Activated CD8-positive, alpha-beta memory T cell treated with anti-CD3 and anti-CD28 coated beads, Interleukin-2, amount 10 ng/mL, durations not matched to agents 7 days and 5 days (primary cell): ENCODE measurements at places on chromosomes 4 and X.

- H3K27me3 ChIP-seq = peaks cover 3% of the 10 kb centered on the region
- H3K4me3 ChIP-seq = no peak overlapping the region
- no peaks in the 10 kb centered on the region for H3K36me3 ChIP-seq
Measured at GRCh38 chrX:46831765-46832327, 5.0 kb upstream of the RP2 start.

GRCh38 chrX:112223391-112223790, 140.8 kb upstream of the TRPC5 start:
- no peaks in the 10 kb centered on the region for H3K36me3 ChIP-seq
- no peaks in the 10 kb centered on the region for H3K4me1 ChIP-seq
- no peak overlapping the region for H3K27ac ChIP-seq
- H3K4me3 ChIP-seq = no peak overlapping the region
- no peak for DNase-seq

DNA sequence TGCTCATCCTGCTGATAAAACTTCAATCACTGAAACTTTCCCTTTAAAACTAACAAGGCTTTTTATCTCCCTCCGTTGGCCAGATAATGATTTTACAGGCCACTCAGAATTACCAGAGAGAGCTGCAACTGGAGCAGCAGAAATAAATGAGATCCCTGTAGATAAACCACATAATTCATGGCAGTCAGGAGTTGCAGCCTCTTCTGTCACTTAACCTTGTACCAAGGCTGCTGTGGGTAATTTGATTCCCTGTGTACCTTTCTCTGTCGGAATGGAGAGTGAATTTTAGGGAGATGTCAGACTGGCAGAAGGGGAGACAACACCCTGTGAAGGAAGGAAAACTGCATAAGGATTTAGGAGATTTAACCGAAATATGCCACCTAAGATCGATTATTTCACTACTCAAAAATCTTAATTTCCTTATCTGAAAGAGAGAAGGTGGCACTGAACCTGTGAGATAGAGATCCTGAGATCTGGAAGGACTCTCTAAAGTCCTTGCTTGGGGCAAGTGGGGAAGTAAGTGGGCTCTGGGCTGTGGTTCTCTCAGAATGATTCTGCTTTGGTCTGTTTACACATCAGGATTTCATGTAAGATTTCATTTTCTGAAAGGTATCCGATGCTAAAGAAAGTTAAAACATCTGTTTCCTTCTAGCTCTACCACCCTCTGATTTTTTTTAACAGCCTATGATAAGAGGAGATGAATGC, 14.3 kb upstream of the TSPAN5 start:
- H3K36me3 ChIP-seq = peaks cover 4% of the 10 kb centered on the region
- H3K4me1 ChIP-seq = peaks cover 14% of the 10 kb centered on the region
- no peak overlapping the region for H3K4me3 ChIP-seq
- DNase-seq = no peak

- H3K27ac ChIP-seq = no peak overlapping the region
- DNase-seq = no peak
- H3K36me3 ChIP-seq = no peaks in the 10 kb centered on the region
- peaks cover 2% of the 10 kb centered on the region for H3K4me1 ChIP-seq
- H3K27me3 ChIP-seq = no peaks in the 10 kb centered on the region
- no peak overlapping the region for H3K4me3 ChIP-seq
Measured at GRCh38 chrX:73876911-73877310, 313.9 kb downstream of the CHIC1 start.

DNA sequence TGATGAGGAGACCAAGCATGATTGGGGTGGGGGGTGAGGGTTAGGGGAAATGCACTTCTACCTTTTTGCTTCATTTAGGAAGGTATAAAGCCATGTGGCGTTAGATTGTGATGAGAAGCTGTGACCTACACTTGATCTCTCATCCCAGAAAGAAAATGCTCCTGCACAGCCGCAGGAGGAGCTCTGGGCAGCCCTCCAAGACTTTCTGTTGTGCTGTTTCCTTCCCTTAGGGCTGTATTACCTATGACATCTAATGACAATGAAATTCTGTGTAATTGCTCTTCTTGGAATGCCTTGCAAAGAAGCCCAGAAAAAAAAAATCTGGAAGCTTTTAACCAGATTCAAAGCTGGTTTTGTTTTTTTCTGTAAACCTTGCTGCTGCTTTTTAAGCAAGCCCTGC, 13.4 kb downstream of the PRPS2 start:
- no peak for DNase-seq
- H3K27me3 ChIP-seq = no peaks in the 10 kb centered on the region
- peaks cover 8% of the 10 kb centered on the region for H3K4me1 ChIP-seq
- no peak overlapping the region for H3K4me3 ChIP-seq

DNA sequence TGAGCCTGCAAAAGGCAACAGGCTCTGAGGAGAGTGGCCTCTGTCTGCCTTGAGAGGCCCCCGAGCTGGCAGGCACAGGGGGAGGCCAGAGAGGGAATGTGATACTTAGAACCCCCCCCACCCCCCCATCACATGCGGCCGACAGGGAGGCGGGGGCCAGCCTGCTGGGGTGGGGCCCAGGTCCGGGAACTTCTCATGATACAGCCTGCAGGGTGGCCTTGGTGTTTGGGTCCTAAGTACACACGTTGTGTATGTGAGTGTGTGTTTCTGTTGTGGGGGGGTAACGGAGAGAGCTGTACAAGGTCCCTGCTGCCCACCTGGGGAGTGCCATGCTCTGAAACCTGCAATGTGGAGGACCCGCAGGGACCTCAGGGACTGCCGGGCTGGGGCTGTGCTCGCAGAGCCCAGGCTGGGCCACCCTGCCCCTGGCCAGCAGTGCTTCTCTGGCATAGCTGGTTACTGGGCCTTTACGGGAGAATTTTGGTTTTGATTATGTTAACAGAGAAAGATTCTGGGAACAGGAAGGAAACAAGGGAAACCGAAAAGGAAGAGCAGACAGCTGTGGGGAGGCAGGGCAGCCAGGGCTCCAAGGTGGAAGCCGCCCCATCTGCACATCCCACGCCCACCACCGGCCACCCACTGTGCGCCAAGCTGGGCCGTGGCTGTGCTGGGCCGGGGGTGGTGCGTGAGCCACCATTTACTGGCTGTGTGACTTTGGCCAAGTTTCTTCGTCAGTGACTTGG, 19.9 kb downstream of the SH3BP2 start:
- no peaks in the 10 kb centered on the region for H3K27me3 ChIP-seq
- H3K36me3 ChIP-seq = peaks cover 26% of the 10 kb centered on the region
- DNase-seq = no peak
- peak overlapping the region; percentile 84 for H3K4me3 ChIP-seq
- H3K27ac ChIP-seq = peak overlapping the region; percentile 82

DNA sequence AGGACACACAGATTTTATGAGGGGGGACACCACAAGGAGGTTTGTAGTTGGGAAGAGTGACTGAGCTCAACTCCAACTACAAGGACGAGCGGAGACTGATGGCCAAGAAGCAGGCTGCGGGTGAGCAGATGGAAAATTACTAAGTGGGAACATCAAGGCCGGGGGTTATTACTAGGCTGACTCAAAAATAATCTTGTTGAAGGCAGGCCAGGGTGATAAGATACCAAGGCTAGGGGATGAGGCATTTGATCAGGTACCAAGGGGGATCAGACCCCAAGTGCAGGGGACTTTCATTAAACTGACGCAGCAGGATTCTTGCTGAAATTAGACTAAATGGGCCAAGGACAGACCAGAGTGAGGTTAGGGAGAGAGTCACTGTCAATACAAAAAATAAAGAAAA, 119.4 kb upstream of the SORBS2 start:
- no peaks in the 10 kb centered on the region for H3K27me3 ChIP-seq
- H3K27ac ChIP-seq = no peak overlapping the region
- no peak overlapping the region for H3K4me3 ChIP-seq
- DNase-seq = no peak
- no peaks in the 10 kb centered on the region for H3K4me1 ChIP-seq

DNA sequence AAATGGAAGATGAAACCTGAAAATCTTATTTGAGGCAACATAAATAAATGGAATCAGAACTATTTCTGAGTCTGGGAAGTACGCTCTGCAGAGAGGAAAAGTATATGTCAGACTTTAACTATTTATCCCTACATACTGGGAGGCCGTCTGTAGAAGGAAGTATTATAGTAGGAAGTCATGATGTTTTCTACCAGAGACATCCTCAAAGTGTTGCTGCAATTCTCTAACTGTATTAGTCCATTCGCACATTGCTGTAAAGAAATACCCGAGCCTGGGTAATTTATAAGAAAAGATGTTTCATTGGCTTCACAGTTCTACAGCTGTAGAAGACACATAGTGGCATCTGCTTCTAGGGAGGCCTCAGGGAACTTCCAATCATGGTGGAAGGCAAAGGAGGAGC, 88.7 kb upstream of the TBL1X start:
- peaks cover 5% of the 10 kb centered on the region for H3K27me3 ChIP-seq
- H3K4me1 ChIP-seq = peaks cover 26% of the 10 kb centered on the region
- H3K27ac ChIP-seq = no peak overlapping the region
- no peak for DNase-seq
- H3K36me3 ChIP-seq = peaks cover 5% of the 10 kb centered on the region

DNA sequence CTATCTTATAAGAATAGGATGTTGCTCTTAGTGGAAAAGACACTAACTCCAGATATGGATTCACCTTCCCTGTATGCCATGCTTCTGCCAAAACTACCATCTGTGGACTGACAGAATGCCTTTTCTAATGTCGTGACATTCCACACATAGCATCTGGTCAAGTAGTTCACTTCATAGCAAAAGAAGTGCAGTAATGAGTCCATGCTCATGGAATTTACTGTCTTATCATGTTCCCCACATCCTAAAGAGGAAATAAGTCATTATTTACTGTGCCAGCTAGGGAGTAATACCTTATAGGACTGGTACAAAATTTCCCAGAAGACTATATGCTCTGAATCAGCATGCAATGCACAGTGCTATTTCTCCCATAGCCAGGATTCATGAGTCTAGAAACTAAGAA, 562.4 kb downstream of the TLL1 start:
- H3K4me1 ChIP-seq = no peaks in the 10 kb centered on the region
- no peak overlapping the region for H3K27ac ChIP-seq

DNA sequence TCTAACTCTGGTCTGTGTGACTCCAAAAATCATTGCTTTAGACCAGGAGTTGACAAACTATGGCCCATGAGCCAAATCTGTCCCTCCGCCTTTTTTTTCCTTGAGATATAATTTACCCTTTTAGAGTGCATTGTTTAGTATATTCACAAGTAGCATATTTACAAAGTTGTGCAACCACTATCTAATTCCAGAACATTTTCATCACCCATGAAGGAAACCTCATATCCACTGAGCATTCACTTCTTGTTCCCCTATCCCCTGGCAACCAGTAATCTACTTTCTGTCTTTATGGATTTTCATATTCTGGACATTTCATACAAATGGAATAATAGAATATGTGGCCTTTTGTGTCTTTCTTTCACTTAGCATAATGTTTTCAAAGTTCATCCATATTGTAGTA, 67.4 kb upstream of the CITED1 start:
- DNase-seq = no peak
- no peaks in the 10 kb centered on the region for H3K36me3 ChIP-seq
- no peak overlapping the region for H3K27ac ChIP-seq
- no peaks in the 10 kb centered on the region for H3K4me1 ChIP-seq

DNA sequence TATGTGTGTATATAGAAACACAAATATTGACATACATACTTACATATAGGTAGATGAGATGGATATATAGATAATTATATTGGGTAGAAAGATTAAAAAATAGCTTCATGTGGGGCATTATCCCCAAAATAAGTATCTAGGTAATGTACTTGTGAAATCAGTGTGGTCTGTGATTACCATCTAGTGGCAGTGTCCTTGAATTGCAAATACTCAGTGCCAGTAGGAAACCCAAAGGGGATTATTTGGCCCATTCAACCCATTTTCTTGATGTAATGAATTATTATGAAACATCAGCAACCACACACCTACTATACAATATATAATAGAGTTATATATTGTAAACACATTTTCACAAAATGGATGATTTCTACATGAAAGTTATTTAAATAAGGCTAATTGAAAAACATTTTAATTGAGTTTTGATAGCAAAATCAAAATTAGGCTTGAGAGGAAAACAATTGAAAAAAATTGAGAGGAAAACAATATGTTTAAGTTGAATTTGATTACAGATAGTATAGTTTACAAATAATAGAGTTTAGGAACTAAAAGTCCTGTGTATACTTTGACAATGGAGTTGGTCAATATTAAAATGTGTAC, 389.4 kb downstream of the GALNTL6 start:
- no peak for DNase-seq
- H3K36me3 ChIP-seq = no peaks in the 10 kb centered on the region
- no peaks in the 10 kb centered on the region for H3K4me1 ChIP-seq

- H3K4me1 ChIP-seq = no peaks in the 10 kb centered on the region
- H3K4me3 ChIP-seq = no peak overlapping the region
- H3K27ac ChIP-seq = no peak overlapping the region
- H3K27me3 ChIP-seq = no peaks in the 10 kb centered on the region
- H3K36me3 ChIP-seq = peaks cover 3% of the 10 kb centered on the region
Measured at GRCh38 chrX:131734621-131735020, 190.7 kb downstream of the OR13H1 start.

DNA sequence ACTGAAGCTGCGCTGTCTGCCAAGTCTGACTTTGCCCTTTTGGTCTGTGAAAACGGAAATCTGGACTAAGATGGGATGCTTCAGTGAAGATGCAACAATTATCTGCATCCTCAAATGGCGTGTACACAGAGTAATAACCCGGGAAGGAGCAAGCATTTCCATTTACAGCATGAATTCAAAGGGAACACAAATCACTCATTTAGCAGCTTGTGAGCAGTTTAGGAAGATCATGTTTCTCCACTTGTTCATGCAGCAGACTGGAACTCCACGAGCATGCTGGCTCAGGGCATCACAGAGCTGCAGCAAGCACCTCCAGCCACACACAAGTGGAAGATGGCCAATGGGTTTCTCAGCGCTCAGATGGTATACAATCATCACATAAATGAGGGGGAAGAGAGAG, 175.5 kb downstream of the NLGN4X start:
- H3K27ac ChIP-seq = no peak overlapping the region
- no peaks in the 10 kb centered on the region for H3K36me3 ChIP-seq
- H3K27me3 ChIP-seq = no peaks in the 10 kb centered on the region
- no peak overlapping the region for H3K4me3 ChIP-seq
